ENCODE measurements at places on chromosomes 4 and X.

DNA sequence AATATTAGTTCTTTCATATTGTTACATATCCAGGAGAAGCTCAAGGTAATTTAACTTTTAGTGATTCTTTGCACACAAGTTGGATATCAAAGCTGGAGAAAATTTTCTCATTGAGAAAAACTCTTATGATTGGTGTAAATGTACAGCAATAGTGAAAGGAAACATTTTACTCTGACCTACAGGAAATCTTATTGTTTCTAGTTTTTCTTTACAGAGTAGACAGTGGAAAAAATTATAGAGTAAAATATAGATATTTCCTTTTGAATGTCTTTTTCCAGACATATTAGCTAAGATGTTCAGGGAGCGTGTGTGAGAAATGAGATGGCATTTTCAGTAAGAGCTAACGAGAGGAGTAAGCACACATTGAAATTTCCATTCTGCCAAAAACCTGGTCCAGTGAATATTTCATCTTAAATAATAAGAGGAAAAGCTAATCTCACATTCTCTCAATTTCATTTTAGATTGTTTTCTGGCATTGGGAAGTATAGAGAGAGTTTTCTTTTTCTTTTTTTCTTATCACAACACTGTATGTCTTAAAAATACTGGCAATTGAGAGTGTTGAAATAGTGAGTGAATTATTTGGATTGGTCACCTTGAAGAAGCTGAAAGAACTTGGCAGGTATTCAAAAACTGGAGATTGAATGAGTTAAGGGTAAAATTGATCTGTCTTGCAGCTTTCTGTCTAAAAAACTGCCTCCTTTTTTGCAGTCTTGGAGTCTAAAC, 15.6 kb upstream of the ATP8A1 start:
- no peak for DNase-seq

GRCh38 chr4:128307123-128307571, 19.5 kb upstream of the PGRMC2 start:
- no peak for DNase-seq

- DNase-seq = no peak
Measured at GRCh38 chr4:157045507-157046127, 30.3 kb upstream of the GLRB start.

DNA sequence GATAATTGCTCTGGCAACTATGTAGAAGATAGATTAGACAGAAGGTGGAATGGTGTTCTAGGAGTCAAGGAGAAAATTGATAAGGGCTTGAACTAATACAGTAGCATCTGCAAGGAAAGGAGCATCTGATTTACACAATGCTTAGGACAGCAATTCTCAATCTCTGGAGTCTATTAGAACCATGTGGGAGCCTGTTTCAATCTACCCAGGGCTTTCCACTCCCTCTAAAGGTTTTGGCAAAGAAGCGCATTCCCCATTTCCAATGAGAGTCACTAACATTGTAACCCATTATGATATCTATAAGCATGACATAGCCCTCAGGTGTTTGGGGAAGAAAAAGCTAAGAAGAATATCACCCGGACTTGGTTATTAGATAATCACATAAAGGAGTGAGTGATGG, 168.2 kb downstream of the COL25A1 start:
- DNase-seq = no peak

DNA sequence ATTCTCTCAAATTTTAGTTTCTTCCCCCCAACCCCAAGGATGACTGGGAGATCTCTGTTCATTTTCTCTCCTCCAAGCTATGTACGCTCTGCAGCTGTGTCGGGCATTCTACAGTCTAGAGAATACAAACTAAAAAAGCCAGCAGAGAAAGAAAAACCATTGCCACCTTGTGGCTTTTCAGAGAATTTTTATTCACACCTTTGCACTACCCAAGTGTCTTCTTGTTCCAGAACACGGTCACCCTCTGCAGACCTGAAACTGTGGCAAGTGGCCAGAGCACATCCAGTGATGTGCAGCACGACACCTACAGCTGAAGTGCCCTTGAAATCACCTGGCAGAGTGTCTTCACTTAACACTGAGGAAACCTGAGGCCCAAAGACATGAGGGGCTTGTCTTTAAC, 68.6 kb downstream of the CHST7 start:
- DNase-seq = peak; percentile 14

DNA sequence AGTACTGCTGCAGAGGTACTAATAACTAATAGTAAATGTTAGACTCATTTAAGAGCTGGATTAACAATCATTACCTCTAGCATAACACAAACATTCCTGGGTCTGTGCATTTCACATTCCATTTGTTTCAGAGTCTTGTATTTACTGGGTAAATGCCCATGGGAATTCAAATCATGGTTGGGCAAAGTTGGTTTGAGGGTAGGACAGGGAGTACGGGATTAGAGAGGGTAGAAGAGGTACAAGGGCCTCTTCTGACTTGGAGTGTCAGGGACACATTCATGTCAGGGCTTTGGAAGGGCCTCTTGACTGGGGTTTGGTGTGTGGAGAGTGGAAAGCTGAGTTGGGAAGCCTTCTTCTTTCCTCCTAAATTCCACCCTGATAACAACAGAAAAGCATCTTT, 65.9 kb downstream of the WWC2 start:
- DNase-seq = no peak

DNA sequence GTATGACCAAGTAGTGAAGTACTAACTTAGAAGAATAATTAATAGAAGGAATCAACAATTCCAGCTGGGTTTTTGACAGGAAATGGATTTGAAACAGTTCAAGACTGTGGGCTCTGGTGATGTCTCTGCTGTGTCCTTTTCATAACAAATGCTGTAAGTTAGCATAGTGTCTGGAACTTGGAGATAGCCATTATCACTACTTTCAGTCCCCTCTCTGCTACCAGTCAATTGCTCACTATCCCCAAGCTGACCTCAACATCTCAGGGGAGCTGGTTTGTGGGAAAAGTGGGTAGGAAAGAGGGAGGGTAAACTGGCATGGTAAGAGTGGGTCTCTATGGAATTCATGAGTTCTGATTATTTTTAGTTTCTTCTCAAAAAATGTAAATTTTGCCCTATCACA, 231.4 kb upstream of the MID1 start:
- no peak for DNase-seq

DNA sequence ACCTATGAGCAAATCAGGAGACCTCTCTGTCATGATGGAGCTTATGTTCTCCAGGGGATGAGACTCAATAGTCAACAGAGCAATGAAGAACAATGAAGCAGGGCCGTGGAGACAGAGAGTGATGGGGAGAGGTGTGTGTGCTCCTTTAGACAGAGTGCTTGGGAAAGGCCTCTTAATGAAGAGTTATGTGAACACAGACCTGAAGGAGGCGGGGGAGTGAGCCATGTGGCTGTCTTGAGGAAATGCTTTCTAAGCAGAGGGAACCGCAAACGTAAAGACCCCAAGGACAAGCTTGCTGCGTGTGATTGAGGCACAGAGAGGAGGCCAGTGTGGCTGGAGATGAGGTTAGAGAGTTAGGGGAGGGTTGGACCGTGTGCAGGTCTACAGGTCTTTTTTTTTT, 53.1 kb downstream of the CHRNA9 start:
- no peak for DNase-seq

GRCh38 chr4:127309369-127310102, 323.2 kb upstream of the INTU start:
- no peak for DNase-seq
